Pons (tissue), 1 donor: ENCODE measurements at places on chromosomes 12 and 14.

DNA sequence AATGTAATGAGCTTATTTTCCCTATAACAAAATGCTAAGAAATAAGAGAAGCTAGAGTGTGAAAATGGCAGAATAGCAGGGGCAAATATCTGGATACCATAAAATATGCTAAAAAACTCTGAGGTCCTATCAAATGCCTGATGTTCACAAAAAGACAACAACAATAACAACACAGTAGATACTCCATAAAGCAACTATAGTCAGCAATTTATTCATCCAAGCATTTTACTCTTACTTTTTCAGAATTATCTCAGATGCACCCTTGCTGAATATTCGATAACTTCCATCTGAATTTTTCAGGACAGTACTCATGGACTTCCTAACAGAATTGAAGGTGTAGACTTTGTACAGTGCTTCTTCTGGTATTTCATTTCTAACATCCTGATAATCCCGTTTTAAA lies 88.9 kb downstream of the ATP2B1 start:
- no peak for DNase-seq

- no peak for DNase-seq
These were observed 16.7 kb downstream of the CNIH1 start for GRCh38 chr14:54424479-54424901.

DNA sequence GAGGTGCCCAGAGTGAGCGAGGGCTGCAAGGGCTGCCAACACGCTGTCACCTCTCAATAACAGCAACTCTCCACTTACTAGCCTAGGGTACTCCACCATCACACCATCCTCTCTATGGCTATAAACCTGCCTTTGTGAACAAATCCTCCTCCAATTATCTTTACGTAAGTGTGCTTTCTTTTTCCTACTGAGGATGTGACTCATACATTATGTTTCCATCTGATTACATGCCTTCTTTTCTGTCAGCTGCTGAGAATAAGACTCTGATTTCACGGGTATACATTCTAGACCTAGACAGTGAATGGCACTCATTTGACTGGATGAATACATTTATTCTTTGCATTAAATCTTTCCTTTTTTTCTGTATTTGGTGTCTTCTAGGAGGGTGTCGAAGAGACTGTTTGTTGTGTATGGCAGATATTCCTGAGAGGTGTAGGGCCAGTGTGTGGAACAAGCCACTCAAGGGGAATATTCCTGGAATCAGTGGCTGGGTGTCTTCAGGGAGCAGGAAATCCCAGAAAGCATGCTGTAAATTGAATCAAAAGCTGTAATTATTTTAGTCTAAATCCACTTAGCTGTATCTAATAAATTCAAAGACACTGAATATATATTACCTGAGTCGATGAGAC lies 327.3 kb upstream of the TMTC1 start:
- DNase-seq = no peak

- DNase-seq = no peak
These were observed 71.2 kb downstream of the SAMD4A start for GRCh38 chr14:54638135-54638446.

DNA sequence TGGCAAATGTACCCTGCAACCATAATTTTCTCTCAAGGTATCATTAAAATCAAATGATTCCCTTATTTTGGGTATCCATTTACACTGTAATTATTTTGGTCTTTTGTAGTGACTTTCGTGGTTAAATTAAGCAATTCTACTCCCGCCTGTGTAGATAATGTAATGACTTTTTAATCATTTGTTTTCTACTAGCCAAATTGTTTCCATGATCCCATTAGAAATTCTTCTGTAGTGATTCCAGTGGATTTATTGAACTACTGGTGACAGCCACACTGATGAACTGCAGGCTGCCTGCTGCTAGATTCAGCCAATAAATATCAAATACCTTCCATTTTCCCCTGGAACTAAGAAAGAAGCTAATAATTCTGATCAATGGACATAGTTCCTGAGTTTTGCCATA lies 96.0 kb downstream of the WIF1 start:
- DNase-seq = no peak

DNA sequence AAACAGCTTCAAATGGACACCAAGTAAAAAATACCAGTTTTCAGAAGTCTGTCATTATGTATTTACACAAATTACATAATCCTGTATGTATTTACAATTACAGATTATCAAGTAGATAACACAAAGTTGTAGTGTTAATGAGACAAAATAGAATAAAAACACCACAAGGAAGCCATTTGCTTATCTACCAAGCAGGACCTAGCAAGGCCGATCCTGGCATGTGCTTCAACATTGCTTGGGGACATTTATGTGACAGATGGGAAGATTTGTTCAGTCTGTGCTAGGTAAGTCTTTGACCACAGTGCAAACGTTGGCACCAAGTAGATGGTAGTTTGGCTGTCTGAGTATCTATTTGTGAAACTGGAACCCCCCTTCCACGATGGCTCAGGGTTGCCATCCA lies 35.8 kb downstream of the BCAT1 start:
- no peak for DNase-seq

DNA sequence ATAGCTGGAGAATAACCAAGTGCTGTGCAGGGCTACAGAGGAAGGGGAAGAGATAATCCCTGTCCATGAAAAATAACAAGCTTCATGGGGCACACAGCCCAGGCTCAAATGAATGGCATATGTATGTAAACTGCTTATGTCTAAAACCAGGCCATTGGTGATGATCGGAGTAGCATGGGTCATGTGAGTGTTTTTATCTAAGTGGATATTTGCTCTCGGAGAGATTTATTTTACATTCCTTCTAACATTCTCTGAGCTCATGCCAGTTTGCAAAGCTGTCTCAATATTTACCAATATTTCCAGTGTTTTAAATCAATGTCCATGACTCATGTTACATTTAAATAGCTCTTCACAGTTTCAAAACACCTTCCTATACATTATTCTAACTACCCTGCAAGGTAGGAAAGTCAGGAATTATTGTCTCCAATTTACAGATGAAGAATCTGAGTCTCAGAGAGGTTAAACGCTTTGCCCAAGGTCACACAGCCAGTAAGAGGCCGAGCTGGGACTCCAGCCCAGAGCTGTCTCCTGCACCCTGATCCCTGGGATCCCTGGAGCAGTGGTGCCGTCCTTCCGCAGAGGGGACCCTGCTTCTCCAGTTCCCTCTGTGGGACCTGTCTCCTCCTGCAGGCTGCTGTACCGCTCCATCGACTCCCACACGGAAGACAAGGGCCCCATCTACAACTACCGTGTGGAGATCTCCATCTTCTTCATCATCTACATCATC lies 186.7 kb upstream of the FKBP4 start:
- no peak for DNase-seq

GRCh38 chr12:122610207-122610606 lies 83.2 kb downstream of the KNTC1 start:
- DNase-seq = no peak

GRCh38 chr14:95287176-95287754 lies 32.4 kb downstream of the CLMN start:
- DNase-seq = no peak

DNA sequence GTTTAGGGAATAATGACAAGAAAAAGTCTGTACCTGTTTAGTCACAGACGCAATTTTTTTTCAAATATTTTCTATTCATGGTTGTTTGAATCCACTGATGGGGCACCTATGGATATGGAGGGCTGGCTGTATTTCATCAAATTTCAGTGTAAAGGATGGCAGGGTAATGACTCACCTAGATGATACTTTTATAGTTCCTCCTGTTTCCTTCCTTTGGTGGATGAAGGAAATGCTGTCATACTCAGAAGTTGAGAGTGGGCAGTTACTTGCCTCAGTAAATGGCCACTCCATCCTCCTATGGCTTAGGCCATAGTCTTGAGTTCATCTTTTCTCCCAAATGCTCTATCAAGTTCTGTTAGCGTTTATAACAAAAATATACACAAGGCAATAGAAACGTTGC lies 18.9 kb upstream of the C12orf71 start:
- no peak for DNase-seq
